ENCODE measurements at places on chromosomes 3 and 15.

DNA sequence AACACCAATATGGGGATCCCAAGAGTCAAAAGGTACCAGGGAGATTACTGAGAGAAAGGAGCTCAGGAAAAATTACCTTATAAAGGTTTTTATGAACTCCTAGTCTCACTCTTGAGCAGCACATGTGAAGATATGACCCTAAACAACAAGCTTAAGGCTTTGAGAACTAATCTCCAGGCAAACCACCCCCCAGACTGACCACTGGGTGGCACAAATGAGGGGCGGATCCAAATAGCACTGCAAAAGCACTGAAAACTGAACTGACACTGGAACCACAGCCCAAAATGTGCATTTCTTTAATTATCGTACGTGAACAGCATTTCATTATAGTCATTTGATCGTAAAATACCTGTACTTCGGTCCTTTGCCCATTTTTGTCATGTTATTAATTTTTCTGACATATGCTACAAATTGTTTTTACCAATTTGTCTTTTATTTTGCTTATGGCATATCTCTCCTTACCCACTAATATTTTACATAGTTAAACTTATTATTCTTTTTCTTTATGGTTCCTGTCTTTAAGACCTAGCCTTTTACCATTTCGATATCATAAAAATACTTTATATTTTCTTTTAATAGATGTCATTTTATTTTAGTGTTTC is 31.5 kb upstream of the TFDP2 start:
- DNase-seq: peak; percentile 27

- DNase-seq: peak; percentile 63
Observed at GRCh38 chr15:101358895-101359294, 63.8 kb upstream of the SNRPA1 start.

GRCh38 chr3:107411056-107411455 is 33.8 kb downstream of the CCDC54 start:
- DNase-seq: no peak

GRCh38 chr15:69583626-69584025 is 131.0 kb downstream of the RPLP1 start:
- no peak for DNase-seq

DNA sequence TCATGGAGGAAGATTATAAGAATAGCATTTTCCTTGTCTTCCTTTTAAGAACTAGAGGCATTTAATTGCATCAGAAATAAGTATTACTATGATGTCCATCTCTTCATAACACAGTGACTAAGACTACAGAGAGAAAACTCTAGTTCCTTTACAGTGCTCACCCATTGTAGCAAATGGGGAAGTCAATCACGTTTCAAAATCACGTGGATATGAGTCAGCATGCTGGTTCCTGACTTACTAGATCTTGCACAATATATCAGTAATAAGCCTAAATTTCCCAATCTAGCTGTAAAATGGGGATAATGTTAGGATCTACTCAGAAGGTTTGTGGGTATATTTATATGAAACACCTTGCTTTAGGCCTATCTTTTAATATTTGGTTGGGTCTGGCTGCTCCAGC is 254.8 kb upstream of the EOMES start:
- DNase-seq: peak; percentile 5

GRCh38 chr3:153625506-153625905 is 463.5 kb downstream of the RAP2B start:
- no peak for DNase-seq

- no peak for DNase-seq
Observed at GRCh38 chr3:14793126-14793857, 25.5 kb upstream of the FGD5 start.

GRCh38 chr3:71400986-71401451 is 182.5 kb downstream of the FOXP1 start:
- DNase-seq: no peak

- no peak for DNase-seq
Observed at GRCh38 chr3:182608832-182609231, 184.5 kb upstream of the ATP11B start.

GRCh38 chr15:75648156-75649000 is 666 bp downstream of the SNX33 start:
- peak; percentile 58 for DNase-seq

DNA sequence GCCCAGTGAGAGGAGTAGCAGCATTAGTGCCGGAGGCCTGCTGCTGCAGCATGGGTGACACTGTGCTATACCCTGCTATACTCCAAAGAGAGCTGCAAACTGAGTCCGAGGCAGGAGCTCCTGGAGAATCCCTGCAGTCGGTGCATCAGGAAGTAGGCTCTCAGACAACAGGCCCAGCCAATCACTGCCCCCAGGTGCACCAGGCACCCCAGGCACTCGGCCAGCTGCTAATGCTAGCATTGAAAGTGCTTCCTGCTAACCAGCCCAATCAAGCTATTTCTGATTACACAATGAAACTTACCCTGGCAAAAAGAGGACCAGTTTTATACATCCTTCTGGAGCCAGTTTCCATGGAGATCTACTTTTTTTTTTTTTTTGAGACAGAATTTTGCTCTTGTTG is 45.6 kb upstream of the IREB2 start:
- no peak for DNase-seq

DNA sequence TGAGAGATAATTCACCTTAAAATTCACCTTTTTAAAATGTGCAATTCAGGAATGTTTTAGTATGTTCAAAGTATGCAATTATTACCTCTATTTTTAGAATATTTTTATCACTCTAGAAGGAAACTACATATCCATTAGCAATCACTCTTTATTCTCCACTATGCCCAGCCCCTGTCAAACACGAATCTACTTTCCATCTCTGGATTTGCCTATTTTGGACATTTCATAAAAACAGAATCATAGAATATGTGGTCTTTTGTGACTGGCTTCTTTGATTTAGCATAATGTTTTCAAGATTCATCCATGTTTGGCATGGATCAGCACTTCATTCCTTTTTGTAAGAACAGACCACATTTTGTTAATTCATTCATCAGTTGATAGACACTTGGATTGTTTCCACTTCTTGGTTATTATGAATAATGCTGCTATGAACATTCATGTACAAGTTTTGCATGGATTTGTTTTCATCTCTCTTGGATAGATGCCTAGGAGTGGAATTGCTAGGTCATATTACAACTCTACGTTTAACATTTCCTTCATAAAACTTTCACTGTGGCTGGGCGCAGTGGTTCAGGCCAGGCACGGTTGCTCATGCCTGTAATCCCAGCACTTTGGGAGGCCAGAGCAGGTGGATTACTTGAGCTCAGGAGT is 12.7 kb downstream of the HMCES start:
- no peak for DNase-seq

GRCh38 chr3:102733791-102734563 is 299.2 kb downstream of the ZPLD1 start:
- DNase-seq: no peak

DNA sequence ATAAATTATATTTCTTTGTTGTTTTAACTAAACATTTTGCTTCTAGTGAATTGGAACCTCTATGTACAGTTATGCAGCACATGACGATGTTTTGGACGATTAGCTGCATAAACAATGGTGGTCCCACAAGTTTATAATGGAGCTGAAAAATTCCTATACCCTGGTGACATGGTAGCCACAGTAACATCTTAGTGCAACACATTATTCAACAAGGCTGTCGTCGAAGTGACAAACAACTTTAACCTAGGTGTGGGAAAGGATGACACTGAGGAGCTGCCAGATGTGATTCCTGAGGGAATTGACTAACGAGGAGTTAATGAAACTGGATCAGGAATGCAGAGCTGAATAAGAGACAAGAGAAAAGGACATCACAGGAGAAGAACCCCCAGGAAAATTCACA is 588.9 kb upstream of the EPHA6 start:
- no peak for DNase-seq

DNA sequence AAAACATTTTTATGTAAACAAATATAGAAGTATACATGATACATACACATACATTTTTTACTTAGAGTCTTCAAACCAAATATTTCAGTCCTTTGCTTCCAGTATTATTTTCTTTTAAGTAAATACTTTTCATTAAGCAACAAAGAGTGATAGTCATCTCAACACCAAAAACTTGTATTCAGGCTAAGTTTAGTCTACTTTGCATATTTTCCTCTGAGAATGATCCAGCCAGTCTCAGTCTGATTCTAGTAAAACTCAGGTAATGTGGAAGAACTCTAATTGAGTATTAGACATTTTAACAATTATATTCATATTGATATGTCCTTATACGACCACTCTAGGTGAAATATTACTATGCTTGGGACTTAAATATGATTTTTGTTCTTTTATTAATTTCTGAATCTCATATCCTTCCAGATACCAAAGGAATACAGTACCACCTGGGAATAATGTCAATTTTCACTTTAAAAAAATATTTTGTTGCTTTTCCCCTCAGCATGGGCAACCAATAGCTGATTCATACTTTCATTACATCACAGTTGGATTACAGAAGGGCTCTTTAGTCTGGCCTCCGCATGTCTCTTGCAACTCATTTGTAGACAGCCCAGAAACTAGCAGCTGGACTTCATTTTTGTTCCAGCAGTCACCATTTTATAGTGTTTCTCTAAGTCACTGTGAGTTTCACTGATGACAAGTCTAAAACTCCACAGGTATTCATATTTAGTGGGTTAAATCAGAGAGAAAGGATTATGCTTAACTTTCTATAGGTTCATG is 390.4 kb downstream of the ZBTB20 start:
- peak; percentile 23 for DNase-seq

DNA sequence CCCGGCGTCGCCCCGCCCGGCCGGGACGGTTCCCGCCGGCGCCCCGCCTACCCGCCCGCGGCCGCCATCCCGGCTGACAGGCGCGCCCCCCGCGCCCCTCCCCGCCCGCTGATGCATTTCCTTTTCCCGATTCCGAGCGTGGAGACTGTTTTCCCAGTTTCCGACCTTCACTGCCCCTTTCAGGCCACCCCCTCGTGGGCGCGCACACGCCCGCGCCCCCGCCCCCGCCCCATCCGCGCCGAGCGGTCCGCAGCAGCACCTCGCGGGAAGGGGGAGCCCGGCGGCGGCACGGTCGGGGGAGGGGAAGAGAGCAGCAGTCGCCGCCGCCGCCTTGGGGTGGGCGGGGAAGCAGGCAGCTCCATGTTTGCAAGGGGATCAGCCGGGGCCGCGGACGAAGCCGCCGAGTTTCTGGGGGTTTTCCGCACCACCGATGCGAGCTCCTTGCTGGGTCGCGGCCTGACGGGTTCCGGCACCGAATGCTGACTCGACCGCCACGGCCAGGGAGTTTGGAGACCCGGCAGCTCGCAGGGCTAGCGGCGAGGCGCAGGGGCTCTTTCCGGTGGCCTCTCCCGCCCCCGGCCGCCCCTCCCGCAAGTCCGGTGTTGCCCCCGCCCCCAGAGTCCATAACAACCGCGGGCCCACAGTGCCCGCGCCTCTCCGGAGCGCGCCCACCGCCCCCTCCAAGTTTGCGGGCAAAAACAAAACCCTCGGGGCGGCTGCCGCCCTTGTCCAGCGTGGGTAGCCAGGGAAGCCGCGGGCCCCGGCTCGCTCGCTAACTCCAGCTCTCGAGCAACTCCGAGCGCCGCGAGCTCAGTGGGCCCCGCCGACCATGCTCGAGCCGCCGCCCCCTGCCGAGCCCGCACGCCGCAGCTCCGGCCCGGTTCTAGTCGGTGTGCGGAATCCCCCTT is 3.2 kb upstream of the SIN3A start:
- peak; percentile 71 for DNase-seq

Data from AG08396 (cell line).